ENCODE measurements at places on chromosomes 5 and 9.

- no peak for ATAC-seq
Measured at GRCh38 chr9:22975951-22976350, 529.3 kb downstream of the DMRTA1 start.

- no peak for ATAC-seq
Measured at GRCh38 chr5:161934486-161934885, 86.6 kb downstream of the GABRA1 start.

- no peak for ATAC-seq
Measured at GRCh38 chr9:88821033-88821745, 170.1 kb upstream of the S1PR3 start.

DNA sequence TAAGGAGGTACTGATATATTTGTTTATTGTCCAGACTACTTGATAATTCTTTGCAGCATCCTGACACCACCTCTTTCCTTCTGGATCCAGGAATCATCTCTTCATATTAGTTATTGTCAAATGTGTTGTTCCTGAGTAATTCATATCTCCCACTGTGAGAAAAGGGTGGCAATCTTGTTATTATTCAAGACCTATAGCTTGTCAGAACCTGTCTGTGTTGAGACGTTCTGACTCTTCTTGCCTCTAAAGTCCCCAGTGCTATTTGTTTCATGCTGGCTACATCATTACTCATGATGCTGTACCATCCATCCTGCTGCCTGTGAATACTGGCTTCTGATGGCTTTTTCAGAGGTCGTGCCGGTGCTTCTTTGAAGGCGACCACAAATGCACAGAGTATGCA, 68.7 kb upstream of the TAF11L2 start:
- no peak for ATAC-seq

- ATAC-seq, result peak; percentile 90
Measured at GRCh38 chr5:72281764-72282499, 38.1 kb downstream of the MRPS27 start.

- ATAC-seq, result no peak
Measured at GRCh38 chr9:116042321-116042720, 111.3 kb upstream of the PAPPA start.

DNA sequence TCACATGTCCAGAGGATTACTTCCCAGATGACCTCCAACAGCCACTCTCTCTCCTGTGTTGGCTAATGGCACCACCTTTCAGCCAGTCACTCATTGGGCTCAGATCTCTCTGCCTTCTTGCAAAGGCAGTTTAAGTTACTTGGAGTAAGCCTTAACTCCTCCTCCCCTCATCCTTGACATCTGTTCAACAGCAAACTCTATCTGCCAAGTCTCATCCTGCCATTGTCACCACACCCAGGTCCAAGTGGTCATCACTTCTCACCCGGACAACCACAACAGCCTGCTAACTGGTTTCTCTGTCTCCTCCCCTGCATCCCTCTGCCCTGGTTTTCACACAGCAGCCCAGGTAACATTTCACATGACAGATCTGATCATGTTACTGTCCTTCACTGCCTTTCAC, 58.5 kb downstream of the DCP2 start:
- peak; percentile 72 for ATAC-seq

- peak; percentile 67 for ATAC-seq
Measured at GRCh38 chr5:135139381-135140134, 105.5 kb upstream of the PITX1 start.

Measured in motor neuron (in vitro differentiated cells).